ENCODE measurements at places on chromosomes 12 and 14.
A peak's percentile ranks its signal among the peaks of the same experiment; 100 is the strongest.

DNA sequence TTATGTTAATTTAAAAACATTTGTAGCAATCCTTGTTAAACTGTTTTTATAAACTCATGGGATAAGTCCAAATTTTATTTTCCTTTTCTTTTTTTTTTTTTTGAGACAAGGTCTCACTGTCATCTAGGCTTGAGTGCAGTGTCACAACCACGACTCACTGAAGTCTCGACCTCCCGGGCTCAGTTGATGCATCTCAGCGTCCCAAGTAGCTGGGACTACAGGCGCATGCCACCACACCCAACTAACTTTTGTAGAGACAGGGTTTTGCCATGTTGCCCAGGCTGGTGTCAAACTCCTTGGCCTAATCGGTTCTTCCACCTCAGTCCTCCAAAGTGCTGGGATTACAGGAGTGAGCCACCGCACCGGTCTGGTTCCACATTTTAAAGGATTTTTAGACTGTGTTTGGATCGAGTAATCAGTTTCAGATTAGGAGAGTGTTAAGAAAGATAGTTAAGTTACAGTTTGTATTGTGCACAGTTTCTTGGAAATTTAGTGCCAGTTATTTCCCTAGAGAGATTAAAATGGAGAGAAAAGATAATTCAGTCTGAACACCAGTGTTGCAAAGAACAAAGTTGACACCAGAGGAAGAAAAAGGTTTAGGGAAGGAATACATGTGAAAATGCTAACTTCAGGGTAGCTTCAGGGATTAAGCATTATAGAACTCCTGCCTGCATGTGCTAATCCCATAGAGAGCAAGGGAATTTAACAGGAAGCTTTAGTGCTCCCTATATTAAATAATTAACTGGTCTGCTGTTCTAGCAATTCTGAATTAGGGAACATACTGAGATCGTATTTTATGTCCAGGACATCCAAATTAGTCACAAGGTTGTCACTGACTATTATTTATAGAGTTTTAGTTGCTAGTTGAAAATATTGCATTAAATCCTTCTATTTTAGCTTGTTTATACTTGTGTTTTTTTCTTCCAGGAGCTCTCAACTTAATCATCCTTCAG, 10.1 kb downstream of the RAP1B start:
- no peak for DNase-seq

- DNase-seq: no peak
Measured at GRCh38 chr14:81521356-81521755, 12.3 kb downstream of the SEL1L start.

DNA sequence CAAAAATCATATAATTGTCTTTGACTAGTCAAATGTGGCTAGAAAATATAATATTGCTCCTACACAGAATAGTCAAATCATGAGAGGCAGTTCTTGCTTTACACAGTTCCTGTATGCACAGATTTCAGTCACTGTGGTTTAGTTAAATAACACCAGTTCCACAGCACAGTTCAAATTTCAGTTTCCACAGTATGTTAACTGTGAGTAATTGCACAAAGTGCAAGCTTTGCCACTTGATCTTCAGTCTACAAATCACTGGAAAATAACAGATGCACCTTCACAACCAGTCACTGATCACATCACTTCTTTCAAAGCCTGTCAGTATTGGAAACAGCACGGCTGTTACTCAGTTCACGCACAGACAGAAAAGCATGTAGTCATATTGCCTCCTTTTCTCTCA, 38.7 kb downstream of the KCNH5 start:
- no peak for DNase-seq

- DNase-seq: no peak
Measured at GRCh38 chr12:56317675-56318074, 1.9 kb upstream of the CNPY2 start.

- DNase-seq: no peak
Measured at GRCh38 chr14:103749452-103749851, 33.8 kb downstream of the ZFYVE21 start.

DNA sequence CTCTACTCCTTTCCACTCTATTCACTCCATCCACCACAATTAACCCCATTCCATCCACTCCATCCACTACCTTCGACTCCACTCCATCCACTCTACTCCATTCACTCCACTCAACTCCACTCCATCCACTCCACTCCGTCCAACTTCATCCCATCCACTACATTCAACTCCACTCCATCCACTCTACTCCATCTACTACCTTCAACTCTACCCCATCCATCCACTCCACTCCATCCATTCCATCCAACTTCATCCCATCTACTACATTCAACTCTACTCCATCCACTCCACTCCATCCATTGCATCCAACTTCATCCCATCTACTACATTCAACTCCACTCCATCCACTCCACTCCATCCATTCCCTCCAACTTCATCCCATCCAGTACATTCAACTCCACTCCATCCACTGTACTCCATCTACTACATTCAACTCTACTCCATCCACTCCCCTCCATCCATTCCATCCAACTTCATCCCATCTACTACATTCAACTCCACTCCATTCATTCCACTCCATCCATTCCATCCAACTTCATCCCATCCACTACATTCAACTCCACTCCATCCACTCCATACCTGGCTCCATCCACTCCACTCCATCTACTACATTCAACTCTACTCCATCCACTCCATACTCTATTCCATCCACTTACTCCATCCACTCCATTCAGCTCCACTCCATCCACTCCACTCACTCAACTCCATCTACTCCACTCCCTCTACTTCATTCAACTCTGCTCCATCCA, 16.4 kb downstream of the HNF1A start:
- no peak for DNase-seq

DNA sequence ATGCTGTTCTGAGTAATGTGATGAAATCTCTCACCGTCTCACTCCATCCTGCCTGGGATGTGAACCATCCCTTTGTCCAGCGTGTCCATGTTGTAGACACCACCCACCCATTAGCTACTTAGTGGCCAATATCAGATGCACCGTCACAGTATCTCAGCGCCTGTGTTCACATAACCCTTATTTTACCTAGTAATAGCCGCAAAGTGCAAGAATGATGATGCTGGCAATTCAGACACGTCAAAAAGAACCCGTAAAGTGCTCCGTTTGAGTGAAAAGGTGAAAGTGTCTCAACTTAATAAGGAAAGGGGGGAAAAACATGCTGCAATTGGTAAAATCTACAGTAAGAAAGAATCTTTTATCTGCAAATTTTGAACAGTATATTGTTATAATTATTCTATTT, 3.0 kb downstream of the RNASE10 start:
- no peak for DNase-seq

DNA sequence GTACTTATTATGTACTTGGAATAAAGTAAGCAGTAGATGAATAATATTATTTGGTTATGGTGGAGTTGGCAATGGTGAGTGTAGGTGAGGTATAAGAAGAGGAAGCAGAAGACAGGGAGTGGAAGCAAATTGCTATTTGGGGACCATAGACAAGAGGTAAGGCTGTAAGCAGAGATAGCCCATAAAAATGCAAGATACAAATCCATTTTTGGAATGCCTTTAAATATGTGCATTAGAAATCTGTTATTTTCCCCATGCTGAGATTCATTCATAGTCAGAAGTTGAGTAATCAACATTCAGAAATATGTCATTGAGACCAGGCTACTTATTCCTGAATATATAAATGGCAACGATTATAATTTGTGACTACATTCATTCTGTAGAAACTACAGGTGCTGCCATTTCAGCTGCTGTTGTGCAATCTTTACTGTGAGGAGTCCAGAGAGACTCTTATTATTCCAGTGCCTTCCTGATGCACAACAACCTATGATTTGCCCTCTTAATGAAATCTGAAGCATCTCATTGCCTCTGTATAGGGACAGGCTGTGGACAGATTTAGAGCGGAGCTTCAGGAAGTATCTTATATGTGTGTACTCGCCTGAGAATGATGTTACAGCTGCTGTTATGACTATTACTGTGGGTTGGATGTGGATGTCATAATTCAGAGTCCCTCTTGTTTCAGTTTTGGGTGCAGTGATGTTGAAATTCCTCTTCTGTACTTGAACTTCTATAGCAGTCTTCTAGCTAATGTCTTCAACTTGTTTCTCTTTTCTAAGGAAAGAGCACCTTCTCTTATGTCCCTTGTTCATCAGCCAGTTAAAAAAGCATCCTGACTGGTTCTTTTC, 173.8 kb downstream of the NAV3 start:
- no peak for DNase-seq

- DNase-seq: no peak
Measured at GRCh38 chr12:59904874-59905521, 309.2 kb downstream of the SLC16A7 start.

GRCh38 chr14:77024171-77024691, 4.3 kb downstream of the IRF2BPL start:
- DNase-seq: no peak

DNA sequence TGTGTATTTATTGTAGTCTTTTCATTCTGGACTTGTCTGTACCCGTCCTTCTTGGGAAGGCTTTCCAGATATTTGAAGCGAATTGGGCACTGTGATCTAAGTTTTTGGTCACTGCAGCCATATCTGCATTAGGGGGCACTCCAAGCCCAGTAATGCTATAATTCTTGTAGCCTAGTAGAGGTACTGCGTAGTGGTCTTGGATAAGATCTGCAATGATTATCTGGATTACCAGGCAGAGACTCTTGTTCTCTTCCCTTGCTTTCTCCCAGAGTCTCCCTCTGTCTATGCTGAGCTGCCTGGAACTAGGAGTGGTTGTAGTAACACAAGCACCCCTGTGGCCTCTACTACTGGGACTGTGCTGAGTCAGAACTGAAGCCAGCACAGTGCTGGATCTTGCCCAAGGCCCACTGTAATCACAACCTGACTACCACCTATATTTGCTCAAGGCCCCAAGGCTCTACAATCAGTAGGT, 30.0 kb downstream of the SLC38A2 start:
- DNase-seq: peak; percentile 16

GRCh38 chr12:22796941-22797630, 172.1 kb downstream of the ETNK1 start:
- DNase-seq: no peak

DNA sequence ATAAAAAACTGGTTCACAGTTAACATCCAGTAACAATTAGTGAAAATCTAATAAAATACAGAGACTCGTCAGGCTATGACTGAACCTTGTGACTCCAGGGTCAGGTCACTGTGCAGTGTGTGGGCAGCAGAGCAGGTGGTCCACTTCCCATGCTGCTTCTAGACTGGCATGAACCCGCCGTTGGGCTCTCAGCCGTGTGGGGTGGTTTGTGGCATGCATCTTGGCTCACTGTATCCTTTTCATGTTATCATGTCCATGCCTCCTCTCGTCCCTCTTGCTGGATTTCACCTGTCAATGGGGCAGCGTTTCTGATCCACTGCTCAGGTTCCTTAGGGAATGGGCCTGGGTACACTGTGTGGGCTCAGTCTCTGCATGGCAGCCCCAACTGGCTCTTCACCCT, 57.3 kb downstream of the EP400 start:
- DNase-seq: no peak

DNA sequence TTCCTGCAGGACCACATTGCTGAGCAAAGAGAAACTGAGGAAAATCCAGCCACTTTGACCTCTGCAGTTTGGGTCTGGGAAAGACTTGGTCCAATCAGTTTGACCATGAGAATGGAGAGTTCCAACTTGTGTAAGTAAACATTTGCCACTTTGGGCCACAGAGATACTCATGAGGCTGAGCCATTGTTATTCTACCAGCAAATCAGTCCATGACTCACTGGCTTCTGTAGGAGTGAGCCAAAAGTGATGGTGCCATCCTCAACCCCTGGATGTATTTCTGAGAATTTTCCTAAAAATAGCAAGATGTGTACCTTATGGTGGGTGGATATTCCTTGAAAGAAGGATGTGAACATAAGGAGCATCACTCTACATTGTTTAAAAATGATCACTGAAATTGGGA, 192.9 kb upstream of the OR4E1 start:
- no peak for DNase-seq

- DNase-seq: no peak
Measured at GRCh38 chr12:27107986-27108385, 25.6 kb upstream of the C12orf71 start.

GRCh38 chr12:19688532-19688931, 249.2 kb downstream of the AEBP2 start:
- no peak for DNase-seq

DNA sequence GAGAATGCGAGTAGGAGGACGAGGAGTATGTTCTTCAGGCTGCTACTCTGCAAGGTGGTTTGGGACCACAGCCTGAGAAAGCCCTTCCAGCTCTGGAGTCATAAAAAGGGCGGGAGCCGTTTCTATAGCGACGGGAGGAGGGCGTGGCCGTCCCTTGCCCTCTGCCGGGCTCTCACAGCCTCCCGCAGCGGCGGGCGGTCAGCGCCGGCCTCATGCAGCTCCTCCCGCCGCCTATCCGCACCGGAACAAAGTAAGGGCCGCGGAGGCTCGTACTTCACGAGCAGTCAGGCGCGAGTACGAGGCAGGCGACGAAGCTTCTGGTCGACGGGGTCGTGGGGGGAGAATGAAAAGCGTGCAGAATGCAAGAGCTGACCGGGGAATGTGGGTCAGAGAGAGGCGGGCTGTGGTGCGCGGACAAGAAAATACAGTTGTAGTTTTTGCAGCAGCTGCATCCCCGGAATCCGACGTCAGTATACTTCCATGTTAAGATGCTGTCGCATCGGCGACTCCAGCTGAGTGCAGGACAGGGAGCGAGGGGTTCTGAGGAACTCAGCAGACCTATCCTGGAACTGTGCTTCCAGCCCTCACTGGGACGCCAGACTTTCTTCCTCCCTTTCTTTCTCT, at the start of gene DYRK4:
Gene DYRK4, plus strand, starts transcription at position 175 of the 624 bp plus-strand sequence. Its CDS starts 38 bp downstream, at position 213.
- DNase-seq: no peak

DNA sequence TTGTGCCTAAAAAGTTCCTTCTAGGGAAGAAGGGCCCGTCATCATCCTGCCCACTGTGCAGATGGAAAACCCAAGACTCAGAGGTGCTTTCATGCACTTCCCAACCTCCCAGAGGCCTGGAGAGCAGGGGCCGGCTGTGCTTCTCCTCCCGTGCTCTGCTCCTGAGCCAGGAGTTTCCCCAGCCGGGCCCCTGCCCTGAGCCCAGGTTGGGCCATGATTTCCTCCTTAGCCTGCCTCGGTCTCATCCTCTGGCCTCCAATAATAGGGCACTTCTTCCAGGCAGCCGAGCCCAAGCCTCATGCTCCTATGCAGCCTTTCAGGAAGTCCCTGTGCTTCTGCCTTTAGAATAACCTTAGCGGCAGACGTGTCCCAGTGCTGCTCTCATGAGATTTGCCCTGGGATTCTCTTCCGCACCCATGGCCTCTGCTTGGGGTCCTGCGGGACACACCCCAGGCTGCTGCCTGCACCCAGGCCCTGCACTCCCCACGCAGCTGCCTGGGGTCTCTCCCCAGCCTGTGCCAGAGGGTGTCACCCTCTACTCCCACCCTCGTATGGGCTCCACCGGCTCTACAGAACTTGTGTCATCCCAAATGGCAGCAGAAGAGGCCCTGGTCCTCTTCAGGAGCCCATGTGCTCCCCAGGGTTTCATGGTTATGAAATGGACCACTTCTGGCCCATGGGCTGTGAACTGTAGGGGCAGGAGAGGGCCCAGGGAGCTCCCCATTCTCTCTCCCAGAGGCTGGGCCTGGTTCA, 359.3 kb downstream of the ADGRD1 start:
- DNase-seq: no peak

- DNase-seq: no peak
Measured at GRCh38 chr12:46577063-46577776, 204.6 kb upstream of the SLC38A2 start.

- no peak for DNase-seq
Measured at GRCh38 chr14:67975470-67975869, 155.9 kb downstream of the RAD51B start.

Measured in stimulated activated CD8-positive, alpha-beta memory T cell treated with anti-CD3 and anti-CD28 coated beads, Interleukin-4, amount 100 ng/mL, for 4 hours (primary cell).